ENCODE measurements at places on chromosomes 1 and 21.
A peak's percentile ranks its signal among the peaks of the same experiment; 100 is the strongest.

GRCh38 chr1:89995598-89996449, 914 bp downstream of the ZNF326 start:
- peak; percentile 32 for DNase-seq

DNA sequence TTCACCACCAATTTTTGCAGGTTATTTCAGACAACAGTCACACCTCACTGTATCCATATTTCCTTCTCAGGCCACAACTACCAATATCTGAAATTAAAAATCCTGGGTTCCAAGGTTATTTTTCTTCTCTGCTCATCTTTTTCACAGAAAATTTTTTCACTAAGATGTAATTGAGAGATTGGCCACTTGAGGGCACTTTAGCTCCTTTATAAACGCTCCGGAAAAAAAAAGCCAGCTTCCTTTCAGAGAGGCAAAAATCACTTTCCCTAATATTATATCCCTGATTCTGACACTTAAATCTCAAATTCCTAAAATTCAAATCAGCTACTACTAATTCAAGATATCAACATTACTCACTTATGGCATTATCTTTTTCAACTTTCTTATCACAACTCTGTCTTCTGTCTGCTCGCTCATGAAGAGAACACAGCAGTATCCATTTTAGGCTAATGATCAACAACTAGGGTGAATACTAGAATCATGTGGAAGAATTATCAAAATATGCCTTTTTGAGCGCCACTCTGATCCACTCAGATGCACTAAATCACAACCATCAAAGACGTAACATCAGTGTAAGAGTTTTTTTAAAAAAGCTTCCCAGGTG, 101.4 kb upstream of the RGS1 start:
- DNase-seq = peak; percentile 44

- DNase-seq = no peak
These were observed 19.2 kb upstream of the EPHA2 start for GRCh38 chr1:16174886-16175598.

- peak; percentile 40 for DNase-seq
These were observed 284.1 kb downstream of the HHIPL2 start for GRCh38 chr1:222263791-222264190.

- DNase-seq = no peak
These were observed 15.1 kb upstream of the VCAM1 start for GRCh38 chr1:100704473-100704872.

DNA sequence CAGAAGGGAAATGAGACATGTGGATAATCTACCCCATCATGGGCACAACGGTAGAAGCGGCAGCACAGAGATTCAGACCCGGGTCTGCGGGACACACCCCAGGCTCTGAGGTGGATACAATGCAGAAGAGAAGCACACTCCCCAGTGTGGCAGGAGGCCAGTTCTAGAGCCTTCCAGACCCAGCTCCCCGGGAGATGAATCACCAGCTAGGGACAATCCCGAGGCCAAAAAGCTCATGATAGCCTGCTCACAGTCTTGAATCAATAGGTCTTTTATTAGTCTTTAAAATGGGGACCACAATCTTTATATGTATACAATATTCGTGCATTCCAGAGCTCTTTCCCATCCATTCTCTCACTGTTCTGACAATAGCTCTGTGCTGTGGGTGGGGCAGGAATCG, 57.3 kb upstream of the DIRAS3 start:
- DNase-seq = peak; percentile 51

DNA sequence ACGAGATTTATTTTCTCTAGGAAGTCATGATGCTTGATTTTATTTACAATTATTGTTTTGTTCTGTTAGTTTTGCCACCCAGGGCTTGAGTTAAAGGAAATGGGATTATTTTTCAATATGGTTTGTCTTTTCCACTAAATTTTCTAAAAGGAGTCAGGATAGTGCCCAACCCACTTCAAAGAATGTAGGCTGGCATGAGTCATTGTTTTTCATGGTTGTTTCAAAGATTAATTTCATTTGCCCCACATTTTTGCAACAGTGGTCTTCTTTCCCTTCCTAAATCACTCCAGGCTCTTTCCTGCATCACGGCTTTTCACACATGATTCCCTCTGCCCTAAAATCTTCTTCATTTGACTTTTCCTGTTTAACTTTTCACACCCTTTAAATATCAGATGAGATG, 2.5 kb downstream of the SLAMF6 start:
- DNase-seq = no peak

DNA sequence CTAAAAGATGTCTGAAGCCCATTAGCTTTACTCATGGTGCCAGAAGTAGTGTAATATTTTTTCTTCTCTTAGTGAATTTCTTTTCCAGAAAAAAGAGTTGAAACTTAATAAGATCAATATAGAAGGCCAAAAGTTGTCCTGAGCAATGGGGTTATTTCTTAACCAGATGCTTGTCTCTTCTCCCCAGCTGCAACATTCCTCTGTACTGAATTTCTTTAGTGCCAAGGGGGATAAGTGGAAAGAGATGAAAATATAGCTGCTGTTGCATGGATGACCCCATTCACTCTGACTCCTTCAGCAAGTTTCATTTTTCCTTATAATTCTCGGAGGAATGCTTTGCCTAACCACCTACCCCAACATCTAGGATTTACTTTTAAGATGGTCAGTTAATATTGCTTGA, 675.0 kb downstream of the USP25 start:
- DNase-seq = no peak

- DNase-seq = peak; percentile 49
These were observed 12.8 kb upstream of the CDC42 start for GRCh38 chr1:22039594-22040285.

- peak; percentile 15 for DNase-seq
These were observed 10.6 kb downstream of the RGSL1 start for GRCh38 chr1:182460550-182460951.

GRCh38 chr1:63522891-63523728, at the start of the genes EFCAB7 and ITGB3BP:
TSS of gene EFCAB7 (plus strand) at chr1:63523525. CDS start at chr1:63525573, 2,048 bp downstream.
TSS of gene ITGB3BP (minus strand) at chr1:63523225. CDS start at chr1:63523133, 92 bp downstream.
- peak; percentile 96 for DNase-seq

DNA sequence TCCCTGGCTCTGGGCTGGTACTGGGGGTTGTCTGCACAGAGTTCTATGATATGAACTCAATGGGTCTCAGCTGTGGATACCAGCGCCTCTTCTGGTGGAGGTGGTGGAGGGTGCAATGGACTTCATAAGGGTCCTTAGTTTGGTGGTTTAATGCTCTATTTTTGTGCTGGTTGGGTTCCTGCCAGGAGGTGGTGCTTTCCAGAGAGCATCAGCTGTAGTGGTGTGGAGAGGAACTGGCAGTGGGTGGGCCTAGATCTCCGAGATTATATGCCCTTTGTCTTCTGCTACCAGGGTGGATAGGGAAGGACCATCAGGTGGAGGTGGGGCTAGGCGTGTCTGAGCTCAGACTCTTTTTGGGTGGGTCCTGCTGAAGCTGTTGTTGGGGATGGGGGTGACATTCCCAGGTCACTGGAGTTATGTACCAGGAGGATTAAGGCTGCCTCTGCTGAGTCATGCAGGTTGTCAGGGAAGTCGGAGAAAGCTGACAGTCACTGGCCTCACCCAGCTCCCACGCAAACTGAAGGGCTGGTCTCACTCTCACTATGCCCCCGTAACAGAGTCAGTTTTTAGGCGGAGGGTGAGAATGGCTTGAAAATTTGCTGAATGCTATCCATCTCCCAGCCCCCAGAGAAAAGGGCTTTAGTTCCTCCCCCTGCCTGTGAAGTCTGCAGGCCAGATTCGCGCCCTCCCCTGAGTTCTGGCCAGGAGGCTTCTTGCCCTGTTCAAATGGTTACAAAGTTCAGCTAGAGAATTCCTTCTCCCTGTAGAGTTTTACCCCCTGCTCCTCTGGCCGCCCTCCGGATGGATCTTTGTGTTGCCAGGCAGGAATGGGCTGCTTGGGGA, 902.9 kb downstream of the LTN1 start:
- DNase-seq = no peak

GRCh38 chr1:91714867-91715381, 171.0 kb downstream of the TGFBR3 start:
- DNase-seq = no peak

DNA sequence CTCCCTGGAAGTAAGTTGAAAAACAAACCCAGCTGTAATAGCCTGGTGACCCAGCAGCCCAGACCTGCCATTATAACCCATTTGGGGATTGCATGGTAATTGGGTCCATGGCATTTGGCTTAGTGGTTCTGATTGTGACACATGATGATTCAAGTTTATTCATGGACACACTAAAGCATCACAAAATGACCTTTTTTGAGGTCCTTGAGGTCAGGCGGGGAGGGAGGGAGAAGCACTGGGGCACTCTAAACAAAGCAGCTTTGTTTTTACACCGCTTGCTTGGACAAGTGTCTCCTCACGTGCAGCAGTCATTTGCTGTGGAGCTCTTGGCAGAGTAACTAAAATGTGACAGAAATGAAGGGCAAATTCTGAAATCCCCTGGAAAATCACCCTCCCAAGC, 241.0 kb upstream of the SGIP1 start:
- DNase-seq = no peak

DNA sequence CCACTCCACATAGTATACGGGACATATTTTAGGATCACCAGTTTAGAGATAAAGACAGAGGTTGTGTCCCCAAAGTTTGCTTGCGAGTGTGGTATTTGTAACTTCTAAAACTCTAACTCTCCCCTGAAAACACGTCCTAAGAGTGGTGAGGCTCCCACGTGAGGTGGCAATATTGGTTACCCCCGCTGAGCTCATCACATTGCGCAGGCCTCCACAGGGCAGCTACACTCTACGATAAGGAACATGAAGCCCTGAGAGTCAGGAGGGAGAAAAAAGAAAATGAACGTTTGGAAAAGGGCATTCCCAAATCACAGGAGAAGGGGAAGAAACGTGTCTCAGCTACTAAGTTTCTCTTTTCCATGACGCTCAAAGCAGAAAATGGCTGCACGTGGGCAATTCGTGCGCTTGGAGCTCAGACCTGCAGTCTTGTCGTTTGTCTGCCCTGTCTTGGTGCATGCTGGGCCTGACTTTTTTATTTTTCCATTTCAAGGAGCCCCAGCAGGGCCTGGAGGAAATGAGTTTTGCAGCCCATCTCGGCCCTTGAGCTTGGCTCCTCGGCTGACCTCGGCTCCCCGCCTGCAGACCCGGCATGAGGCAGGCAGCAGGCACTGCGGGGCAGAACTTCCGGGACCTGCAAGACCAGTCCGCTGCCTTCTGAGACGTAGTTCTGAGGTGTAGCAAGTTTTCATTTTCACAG, 25.7 kb downstream of the ERG start:
- DNase-seq = no peak

- peak; percentile 24 for DNase-seq
These were observed 62.4 kb downstream of the CD247 start for GRCh38 chr1:167455786-167456446.

GRCh38 chr1:109933856-109934711, 23.4 kb downstream of the CSF1 start:
- peak; percentile 86 for DNase-seq

- no peak for DNase-seq
These were observed 305.2 kb upstream of the FMN2 start for GRCh38 chr1:239786464-239786863.

DNA sequence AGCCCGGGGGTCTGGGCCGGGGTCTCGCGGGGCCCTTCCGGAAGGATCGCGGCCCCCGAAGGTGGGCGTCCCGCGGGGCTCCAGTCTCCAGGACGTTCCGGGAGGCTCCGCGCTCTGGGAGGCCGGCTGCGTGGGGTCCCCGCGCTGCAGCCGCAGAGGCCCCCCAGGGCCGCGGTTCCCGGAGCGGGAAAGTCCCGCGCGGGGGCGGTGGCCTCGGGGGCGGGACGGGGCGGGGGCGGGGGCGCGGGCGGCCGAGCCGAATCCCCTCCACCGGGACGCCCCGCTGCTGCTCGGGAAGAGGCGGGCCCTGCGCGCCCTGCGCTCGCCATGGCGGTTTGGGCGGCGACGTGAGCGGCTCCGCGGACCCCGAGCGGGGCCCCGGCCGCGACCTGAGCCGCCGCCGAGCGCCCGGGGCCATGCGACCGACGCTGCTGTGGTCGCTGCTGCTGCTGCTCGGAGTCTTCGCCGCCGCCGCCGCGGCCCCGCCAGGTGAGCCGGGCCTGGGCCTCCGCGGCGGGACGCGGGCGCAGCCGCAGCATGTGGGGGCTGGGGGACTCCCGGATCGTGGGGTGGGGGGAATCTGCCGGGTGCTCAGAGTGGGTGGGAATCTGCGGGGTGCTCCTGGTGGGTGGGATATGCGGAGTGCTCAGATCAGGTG, at the start of gene IFNGR2:
TSS of gene IFNGR2 (plus strand) at position 286 of the 658 bp plus-strand sequence. CDS start at position 417, 131 bp downstream.
- peak; percentile 45 for DNase-seq

- DNase-seq = peak; percentile 86
These were observed 253.1 kb upstream of the IRF2BP2 start for GRCh38 chr1:234862944-234863515.

- DNase-seq = no peak
These were observed 7.2 kb downstream of the RER1 start for GRCh38 chr1:2398871-2399270.

- DNase-seq = no peak
These were observed 132.7 kb downstream of the DMRTB1 start for GRCh38 chr1:53591924-53592323.
